BJ (cell line): ENCODE measurements at places on chromosomes 2 and 18.
A peak's percentile ranks its signal among the peaks of the same experiment; 100 is the strongest.

DNA sequence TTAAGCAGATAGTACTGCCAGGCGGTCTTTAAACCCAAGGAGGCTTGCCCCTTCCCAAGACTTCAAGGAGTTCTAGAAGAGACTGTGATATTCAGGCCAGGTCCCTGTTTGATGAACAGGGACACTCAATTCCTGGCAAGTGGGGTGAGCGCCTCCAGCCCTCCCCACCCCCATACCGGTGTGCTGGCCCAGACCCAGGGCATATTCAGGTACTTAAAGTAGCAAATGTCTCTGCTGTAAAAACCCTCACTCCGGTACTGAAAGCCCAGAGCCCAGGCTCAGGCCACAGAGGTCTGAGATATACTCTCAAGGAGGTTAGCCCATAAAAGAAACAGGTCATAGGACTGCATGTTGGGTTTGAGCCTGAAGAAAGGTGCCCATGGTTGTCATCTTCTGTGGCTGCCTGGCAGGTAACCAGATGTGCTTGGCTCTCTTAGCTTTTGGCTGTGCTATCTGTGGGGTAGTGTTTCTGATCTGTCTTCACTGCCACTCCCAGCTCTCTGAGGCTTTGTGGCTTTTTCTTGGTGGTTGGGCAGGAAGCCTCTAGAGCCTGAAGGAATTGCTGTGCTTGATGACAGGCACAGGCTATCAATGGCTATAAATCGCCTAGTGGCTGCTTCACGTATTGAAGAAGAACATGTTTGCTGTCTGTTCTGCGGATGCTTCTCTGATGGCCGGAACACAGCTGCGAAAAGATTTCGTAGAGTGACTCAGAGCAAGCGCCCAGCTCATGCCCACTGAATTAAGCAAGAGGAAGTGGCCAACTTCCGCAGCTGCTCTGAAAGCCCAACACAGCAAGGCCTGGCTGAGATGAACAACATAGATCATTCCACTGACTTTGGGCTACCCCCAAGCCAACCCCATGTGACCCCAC lies 63.3 kb upstream of the ALPP start:
- peak; percentile 52 for DNase-seq

- no peak for DNase-seq
Observed at GRCh38 chr2:159913900-159914299, 115.9 kb upstream of the CD302 start.

GRCh38 chr2:72921853-72922252 lies 4.5 kb downstream of the EMX1 start:
- no peak for DNase-seq

DNA sequence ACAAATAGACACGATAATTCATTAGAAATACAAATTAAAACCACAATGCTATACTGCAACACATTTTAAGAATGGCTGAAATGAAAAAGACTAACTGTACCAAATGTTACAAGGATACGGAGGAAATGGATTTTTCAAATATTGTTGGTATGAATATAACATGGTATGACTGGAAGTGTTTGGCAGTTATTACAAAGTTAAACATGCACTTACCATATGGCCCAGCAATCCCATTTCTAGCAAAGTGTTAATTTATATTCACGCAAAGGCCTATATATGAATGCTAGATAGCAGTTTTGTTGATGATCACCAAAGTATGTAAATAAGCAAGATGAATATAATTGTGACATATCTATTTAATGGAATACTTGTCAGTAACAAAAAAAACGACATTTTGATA lies 497.8 kb upstream of the FSIP2 start:
- no peak for DNase-seq
